ENCODE measurements at places on chromosomes 6 and 20.

- no peak for DNase-seq
Measured at GRCh38 chr6:169635345-169635744, 66.5 kb downstream of the WDR27 start.

- no peak for DNase-seq
Measured at GRCh38 chr6:148608199-148608951, 138.5 kb upstream of the UST start.

GRCh38 chr6:41159415-41160082, 3.4 kb downstream of the TREM2 start:
- DNase-seq: no peak

- DNase-seq: peak; percentile 85
Measured at GRCh38 chr20:324177-325044, 941 bp upstream of the SOX12 start.

- DNase-seq: no peak
Measured at GRCh38 chr6:84093441-84094435, 60.2 kb downstream of the MRAP2 start.

DNA sequence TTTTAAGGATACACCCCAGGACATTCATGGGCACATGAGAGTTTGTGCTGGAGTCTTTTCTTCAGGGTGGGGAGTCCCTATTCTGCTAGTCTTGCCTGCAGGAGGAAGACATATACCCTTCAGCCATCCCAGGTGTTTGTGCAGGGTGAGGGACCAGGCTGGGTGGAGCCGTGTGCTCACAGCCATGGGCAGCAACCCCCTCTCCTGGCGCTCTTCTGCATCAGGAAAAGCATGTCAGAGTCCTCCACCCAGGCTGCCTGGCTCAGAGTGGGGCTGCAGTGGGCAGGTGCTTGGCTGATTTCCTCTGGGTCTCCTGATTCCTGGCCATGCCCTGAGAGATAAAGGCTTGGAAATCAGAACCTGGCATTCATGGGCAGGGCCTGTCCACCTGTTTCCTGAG, 22.7 kb upstream of the MLN start:
- no peak for DNase-seq

DNA sequence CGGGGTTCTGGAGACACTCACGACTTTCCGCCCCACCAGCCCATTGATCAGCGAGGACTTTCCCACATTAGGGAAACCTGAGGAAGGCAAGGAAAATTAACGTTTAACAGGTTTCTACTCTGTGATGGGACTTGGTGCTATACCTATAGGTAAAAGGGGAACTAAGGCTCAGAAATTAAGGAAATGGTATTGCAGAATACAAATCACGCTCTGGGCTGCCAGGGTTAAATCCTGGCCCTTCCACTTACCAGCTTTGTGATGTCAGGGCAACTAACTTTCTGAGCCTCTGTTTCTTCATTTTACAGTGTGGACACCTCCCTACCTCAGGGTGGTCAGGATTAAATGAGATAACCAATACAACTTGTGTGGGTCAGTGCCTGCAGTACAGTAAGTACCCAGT, 8.8 kb downstream of the GNL1 start:
- DNase-seq: no peak

DNA sequence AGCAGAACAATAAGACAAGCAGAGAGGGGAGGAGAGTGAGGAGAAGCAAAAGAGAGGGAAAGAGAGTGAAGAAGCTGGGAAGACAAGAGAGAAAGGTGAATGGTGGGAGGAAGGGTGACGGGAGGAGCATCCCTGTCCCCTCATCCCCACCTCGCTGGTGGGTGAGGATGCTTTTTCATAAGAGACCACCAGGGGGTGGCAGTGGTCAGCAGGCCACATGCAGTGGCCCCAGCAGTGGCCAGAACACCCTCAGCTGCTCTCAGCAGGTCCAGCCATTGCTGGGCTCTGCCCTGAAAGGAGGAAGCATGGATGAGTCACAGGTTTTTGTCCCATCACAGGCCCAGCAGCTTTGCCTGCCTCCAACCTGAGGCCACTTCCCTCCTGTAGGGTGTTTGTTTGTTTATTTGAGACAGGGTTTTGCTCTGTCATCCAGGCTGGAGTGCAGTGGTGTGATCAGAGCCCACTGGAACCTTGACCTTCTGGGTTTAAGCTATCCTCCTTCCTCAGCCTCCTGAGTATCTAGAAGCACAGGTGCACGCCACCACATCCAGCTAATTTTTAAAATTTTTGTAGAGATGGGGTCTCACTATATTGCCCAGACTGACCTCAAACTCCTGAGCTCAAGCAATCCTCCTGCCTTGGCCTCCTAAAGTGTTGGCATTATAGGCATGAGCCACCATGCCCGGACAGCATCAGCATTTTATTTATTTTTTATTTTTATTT, 24.0 kb downstream of the FGD2 start:
- DNase-seq: peak; percentile 47

- DNase-seq: peak; percentile 49
Measured at GRCh38 chr6:4351520-4352321, 216.3 kb upstream of the ECI2 start.

DNA sequence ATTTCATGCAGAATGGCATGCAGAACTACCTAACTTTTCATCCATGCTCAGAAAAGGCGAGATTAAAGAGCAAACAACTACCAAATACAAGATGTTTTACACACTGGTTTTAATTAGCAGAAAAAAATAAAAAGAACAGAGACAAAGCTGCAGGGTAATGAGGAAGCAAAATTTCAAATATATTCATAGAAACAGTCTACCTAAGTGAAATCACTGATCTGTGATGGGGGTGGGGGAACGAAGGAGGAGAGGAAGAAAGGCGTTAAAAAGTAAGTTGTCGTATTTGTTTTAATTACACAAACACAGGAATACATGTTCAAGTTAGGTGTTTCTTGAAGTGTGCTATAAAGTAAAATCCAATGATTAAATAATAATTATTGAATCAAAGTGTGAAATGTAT, 42.1 kb downstream of the MAP3K7 start:
- no peak for DNase-seq

DNA sequence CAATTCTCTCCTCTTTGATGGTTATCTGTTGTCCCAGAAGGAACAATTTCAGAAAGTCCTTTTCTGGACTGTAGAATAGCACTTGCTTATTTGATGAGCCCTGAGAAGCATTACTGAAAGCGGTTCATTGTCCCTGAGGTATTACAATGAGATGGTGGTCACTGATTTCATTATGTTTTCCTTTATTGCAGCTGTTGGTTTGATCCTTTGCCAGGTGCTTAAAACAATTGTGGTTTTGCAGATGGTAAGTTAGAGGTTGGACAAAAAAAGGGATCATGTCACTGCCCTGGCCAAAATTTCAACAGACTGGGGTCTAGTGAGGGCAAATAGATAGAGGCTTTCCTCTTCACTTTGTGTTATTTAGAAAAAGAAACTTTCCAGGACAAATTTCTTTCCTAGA, 61.9 kb downstream of the ESR1 start:
- DNase-seq: no peak

DNA sequence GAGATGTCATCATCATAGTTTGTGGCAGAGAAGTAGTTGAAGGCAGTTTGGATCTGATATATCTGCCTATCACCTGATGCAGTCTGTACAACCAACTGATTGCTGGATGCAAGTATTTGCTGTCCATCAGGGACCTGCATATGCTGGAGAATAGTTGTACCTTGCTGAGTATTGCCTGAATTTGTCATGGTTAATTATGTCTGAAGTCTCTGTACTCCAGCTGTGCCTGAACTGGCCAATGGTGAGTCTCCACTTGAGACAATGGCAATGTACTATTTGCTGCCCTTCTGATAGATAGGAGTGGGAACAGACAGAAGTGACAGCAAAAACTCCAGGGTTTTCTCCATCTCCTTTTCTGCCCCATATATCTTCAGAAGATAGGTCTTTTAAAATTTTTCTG, 531.5 kb downstream of the EPHA7 start:
- DNase-seq: no peak

- DNase-seq: no peak
Measured at GRCh38 chr20:1891263-1892118, 3.7 kb upstream of the SIRPA start.

GRCh38 chr20:1383623-1384404, 9.0 kb downstream of the FKBP1A start:
- no peak for DNase-seq

- DNase-seq: no peak
Measured at GRCh38 chr6:34585512-34586061, 29.5 kb upstream of the SPDEF start.

DNA sequence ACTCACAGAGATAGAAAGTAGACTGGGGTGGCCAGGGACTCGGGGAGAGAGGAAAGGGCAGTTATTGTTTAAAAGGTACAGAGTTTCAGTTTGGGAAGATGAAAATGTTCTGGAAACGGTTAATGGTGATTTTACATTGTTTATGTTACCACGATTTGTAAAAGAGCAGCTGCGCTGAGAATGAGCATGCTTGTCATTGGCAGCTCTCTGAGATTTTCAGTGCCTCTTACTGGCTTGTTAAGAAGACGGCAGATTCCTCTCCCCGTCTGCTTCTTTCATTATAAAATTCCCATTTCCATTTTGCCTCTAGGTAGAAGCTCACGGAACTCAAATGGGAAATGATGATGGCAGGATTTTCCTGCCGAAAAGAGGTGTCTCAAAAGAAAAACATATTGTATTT, 39.7 kb upstream of the PPP1R3G start:
- DNase-seq: no peak

GRCh38 chr6:24897186-24897585, 38.6 kb downstream of the RIPOR2 start:
- no peak for DNase-seq

DNA sequence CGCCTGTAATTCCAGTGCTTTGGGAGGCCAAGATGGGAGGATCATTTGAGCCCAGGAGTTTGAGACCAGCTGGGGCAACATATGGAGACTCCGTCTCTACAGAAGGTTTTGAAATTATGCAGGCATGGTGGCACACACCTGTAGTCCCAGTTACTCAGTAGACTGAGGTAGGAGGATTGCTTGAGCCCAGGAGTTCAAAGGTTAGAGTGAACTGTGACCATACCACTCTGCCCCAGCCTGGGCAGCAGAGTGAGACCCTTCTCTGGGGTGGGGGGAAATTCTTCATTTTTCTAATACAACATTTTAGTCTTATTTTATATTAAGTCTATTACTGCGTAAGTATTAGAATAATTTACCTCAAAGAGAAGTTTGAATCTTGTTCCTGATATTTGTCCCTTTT, 20.1 kb upstream of the SUMO4 start:
- DNase-seq: no peak

DNA sequence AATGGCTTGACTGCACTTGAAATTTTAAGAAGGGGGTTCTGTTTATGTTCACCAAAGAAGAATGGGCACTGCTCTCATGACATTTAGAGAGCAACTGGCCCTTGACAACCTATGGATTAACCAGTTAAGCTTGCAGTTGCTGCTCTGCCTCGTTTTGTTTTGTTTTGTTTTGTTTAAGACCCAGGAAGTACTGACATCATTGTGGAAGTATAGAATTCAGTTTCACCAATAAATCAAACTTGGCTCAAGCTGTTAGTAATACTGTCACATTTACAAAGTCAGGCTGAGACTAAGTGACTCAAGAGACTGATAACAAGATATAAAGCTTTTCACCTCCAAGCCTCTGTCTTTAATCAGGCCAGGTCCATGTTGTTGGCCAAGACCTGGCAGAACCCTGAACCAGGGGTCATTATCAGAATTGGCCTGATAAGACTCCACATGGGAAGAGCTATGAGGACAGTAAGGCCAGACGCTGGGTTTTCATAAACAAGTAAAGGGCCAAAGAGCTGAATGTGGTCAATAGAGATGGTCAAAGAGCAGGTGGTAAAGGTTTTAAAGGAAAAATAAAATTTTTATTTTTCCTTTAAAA, 99.4 kb upstream of the VGLL2 start:
- no peak for DNase-seq

DNA sequence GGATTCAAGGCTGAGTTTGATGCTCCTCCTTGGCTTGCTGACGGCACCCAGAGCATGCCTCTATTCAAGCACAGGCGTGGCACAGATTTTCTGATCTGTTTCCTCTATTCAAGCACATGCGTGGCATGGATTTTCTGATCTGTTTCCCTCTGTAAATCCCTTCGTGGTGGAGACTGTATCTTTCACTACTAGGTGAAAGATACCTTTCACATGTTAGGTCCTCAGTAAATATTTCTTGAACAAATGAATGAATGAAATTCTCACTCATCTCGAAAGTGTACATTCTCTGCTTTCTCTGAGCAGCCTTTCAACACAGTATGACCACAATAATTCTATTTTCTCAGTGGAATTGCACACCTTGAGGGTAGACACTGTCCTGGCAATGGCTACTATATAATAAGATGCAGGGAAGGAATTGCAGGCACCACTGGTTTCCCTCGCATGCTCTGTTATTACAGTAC, 72.6 kb upstream of the F13A1 start:
- no peak for DNase-seq

DNA sequence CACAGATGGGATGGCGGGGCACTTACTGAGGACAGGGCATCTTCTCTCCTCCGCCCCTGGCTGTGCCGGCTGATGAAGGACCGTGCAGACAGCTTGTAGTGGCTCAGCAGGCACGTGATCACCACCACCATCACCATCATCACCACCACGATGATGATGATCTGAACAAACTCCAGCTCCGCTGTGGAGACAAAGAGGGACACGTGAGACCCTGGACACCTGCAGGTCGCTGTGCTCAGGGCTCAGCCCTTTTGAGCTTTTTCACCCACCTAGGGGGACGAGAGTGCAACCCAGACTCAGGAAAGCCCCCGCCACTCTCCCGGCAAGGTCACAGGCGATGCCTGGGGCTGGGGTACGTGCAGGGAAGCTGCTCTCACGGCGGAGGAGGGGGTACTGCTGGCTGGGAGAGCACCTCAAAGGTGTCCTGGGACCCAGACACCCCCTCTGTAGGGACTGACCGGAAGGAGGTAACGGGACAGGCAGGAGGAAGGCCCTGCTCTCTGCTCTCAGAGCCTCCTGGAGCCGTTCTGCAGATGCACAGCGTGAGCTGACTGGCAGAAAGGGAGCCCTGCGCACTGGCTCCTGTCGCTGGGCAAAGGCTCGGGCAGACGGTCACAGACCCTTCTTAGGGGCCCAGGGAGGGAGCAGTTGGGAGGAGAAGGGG, 39.4 kb upstream of the ZBP1 start:
- peak; percentile 26 for DNase-seq

DNA sequence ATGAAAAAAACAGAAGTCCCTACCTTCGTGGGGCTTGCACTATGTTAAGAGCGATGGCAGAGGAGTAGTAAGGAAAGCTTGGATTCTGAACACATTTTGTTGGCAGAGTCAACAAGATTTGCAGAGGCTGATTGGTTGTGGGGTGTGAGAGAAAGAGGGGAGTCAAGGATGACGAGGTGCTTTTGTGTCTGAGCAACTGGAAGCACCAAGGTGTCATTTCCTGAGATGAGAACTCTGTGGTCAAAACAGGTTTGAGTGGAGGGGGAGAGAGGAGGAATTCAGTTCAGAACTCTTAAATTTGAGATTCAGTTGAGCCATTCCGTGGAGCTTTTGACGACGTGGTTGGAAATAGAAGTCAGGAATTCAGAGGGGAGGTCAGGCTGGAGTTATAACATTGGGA, 3.5 kb downstream of the OCSTAMP start:
- no peak for DNase-seq

- peak; percentile 48 for DNase-seq
Measured at GRCh38 chr20:51469578-51470498, 72.7 kb downstream of the NFATC2 start.

DNA sequence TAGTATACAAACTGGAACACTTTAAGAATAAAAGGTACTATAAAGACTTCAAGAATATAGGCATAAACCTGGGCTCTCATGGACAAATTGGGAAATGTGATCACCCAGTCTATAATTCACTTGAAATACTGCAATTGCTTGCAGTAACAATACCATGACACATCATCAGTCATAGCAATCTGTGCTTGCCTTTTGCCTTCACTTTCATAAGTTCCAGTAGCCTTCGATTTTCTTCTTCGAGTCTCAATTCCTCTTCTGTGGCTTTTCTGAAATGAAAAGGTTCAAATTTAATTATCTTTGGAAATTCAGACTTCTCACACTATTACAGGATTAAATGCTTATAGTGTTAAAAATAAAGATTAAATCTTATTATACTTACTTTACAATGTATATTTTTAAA, 96.3 kb upstream of the ZBTB24 start:
- no peak for DNase-seq
